AG10803 (cell line): ENCODE measurements at places on chromosomes 5 and 9.

DNA sequence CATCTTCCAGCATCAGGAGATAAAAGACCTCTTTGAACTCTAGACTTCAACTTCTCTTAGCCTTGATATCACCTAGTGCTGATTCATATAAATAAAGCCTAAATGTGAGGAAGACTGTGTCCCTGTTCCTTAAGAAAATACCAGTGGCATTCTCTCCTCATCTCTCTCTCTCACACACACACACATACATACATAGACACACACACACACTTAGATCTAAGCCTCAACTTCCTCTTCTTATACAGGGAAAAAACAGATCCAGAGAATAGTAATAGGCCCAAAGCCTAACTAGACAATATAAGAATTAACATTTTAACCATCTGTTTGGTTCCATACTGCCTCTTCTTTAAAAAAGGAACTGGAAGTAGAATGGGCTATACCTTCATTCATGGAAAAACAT, 195.3 kb upstream of the NR4A3 start:
- no peak for DNase-seq

DNA sequence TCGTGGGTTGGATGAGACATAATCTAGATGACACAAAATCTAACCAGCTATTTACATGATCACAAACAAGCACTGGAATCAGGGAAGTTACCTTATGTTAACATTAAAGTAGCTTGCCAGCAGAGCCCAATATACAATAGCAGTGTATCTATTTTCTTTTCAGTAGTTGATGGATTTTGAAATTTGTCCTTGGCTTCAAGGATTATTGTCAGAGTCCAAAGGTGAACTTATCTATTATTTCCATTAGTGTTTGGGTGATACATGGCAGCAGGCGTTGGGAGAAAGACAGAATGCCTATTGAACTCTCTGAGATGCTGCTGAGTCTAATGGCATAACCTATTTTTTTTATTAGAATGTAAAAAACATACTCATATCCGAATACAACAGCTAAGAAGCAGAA, 223.2 kb upstream of the ACTBL2 start:
- no peak for DNase-seq

DNA sequence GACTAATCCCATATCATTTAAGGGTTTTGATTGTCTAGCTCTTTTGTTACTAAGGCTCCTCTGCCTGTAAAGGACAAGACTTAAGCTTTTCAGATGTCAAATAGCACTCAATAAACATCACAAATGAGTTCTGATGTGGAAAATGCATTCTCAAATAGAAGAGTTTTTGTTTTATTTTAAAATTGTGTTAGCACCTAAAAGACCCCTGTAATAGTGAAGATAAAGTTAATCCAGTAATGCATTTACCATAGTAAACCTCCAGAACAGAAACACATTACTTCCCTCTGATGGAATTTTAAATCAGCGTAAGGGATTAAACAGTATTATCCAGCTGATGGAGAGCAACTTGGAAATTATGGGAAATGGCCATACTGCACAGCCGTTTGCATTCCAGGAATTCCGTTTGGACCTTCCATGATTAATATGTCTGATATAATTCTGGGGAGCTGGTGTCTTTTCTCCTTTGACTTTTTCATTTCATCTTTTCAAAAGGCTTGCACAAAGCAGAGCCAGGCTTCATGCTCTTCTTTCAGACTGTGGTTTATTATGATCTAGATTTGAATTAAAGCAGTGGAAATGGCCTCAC, 105.6 kb downstream of the PPP2R2B start:
- no peak for DNase-seq

DNA sequence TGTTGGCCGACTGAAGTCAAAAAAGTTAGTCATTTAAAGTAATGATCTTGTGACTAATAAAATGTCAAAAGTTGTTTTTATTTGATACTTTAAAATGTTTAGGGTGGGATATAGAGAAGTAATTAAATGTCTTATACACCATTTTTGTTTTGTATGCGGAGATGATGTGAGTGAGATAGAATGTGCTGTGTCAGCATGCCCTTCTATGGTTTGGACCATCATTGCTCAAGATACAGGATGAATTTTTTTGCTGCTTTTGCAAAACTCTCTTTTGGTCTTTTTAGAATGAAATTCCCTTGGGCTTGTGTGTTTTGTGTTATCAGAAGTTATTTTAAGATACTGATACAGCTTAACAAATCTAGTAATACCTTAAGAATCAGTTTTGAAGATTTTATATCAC, 12.5 kb downstream of the SRFBP1 start:
- no peak for DNase-seq

DNA sequence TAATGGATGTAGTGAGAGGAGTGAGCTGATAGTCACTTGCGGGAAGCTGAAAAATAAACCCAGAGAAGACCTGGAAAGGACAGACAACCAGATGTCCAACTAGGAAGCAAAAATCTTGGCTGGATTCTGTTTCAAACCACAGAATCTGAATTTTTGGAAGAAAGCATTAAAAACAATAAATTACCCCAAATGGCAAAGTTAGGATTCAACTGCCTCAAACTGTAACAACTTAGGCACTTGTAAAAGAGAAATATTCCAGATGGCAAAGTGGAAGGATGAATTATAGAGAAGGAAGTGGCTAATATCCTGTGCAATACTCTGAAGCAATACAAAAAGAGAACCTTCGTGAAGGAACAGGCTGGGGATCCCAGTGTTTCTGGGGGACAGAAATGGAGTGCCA, 46.8 kb upstream of the SLIT3 start:
- peak; percentile 94 for DNase-seq

- no peak for DNase-seq
These were observed 142.7 kb downstream of the FBXL17 start for GRCh38 chr5:108238936-108239887.

DNA sequence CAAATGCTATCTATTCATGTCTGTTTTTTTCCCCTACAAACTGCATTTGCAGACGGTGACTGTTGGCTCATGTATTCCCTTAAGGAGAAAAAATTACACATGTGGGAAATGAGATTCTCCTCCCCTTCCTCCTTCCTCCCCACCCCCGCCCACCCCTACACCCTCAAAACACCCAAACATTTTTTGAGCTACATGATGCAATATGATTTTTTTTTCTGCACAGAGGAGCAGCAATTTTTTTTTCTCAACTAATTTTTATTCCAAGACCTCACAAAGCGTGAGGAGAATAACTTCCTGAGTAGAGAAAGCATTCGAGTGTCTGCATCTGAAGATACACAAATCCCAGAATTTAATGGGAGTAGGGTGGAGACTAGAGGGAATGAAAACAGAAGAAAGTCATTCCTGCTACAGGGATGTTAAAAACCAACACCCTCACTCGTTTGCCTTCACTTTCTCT, 118.1 kb downstream of the PRDM6 start:
- DNase-seq = peak; percentile 71

GRCh38 chr5:30600892-30601291, 592.6 kb upstream of the CDH6 start:
- no peak for DNase-seq

- DNase-seq = no peak
These were observed 14.5 kb upstream of the KCNMB1 start for GRCh38 chr5:170403675-170404074.

DNA sequence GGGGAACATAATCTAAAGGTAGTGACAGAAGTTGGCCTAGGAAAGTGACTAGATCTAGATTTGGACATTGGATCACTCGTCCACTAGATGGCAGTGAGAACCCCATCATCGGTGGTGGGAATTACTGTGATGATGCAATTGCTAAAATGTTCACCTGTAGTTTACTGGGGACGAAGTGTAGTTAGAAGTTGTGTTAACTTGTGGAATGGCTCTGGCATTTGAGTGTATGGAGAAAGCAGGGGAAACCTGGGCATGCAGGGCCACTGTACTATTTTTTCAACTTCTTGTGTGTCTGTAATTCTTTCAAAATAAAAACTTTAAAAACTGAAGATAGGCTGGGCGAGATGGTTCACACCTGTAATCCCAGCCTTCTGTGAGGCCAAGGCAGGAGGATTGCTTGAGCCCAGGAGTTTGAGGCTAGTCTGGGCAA, 75.5 kb downstream of the PHAX start:
- peak; percentile 52 for DNase-seq

DNA sequence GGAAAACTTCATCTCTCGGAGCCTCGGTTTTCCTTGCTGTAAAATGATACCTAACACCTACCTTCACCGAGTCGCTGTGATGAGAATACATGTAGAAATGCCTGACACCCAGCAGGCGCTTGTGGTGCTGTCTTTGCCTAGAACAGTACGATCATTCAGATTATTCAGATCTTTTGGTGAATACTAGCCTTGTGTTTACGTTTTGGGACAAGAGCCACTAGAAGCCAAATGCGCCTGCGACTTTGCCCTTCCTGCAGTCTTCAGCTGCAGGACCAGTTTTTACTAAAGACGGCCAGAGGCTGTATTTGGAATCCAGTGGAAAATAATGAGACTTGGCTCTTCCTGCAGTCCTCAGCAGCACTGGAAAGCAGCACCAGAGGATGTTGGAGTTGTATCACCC, 189.6 kb downstream of the TRIO start:
- no peak for DNase-seq

GRCh38 chr5:72822944-72823343, 6.5 kb downstream of the TNPO1 start:
- DNase-seq = no peak

GRCh38 chr9:113844466-113844865, 31.6 kb upstream of the ZNF618 start:
- DNase-seq = peak; percentile 13

DNA sequence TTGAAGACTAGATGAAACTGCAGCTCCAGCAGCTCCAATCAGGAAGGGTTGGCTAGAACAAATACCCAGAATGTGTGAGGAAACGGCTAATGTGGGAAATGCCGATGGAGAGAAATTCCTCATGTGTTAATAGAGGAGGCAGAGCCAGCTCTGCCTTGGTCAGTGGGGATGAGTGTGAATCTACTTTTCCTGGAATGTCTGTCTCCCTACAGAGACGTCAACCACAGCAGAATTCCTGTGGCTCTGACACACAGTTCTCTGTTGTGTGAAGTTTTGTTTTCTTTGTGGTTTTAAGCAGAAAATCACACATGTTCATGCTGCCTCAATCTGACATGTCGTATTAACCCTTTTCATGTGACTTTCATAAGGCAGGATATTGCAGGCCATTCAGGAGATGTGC, 476.6 kb upstream of the WWC1 start:
- peak; percentile 99 for DNase-seq

GRCh38 chr9:124873664-124874063, 11.7 kb downstream of the ARPC5L start:
- DNase-seq = no peak

DNA sequence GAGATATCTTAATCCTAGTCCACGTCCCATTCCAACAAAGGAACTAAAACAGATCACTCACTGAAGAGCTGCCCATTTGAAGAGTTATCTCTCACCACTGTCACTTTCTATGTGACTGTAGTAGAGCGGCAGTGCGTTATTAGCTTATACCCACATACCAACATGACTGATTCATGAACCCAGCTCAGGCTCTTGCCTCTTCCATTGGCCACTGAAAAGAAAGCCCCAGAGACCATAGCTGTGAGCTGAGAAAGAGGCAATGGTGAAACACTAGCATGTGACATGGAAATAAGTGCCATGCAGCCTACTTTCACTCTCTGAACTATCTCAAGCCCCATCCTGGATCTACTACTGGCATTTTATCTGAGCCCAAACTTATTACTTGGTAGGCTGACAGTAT, 151.7 kb upstream of the MOCS2 start:
- DNase-seq = no peak

DNA sequence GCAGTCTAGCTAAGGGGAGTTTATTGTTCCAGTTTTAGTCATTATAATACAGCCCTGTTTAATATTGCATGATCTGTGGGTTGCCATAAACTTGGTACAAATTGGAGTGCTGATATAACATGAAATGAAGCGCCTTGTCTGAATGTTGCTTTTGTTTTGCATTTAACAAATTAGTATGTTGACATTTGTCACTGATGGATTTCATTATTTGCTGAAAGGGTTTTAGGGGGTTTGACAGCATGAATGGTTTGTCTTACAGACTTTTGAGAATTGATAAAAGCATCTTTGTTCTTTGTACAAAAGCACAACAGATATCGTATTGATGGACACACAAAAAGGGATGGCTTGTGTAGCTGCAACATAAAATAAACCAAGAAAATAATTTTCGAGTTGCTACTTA, 178.3 kb downstream of the AOPEP start:
- no peak for DNase-seq

DNA sequence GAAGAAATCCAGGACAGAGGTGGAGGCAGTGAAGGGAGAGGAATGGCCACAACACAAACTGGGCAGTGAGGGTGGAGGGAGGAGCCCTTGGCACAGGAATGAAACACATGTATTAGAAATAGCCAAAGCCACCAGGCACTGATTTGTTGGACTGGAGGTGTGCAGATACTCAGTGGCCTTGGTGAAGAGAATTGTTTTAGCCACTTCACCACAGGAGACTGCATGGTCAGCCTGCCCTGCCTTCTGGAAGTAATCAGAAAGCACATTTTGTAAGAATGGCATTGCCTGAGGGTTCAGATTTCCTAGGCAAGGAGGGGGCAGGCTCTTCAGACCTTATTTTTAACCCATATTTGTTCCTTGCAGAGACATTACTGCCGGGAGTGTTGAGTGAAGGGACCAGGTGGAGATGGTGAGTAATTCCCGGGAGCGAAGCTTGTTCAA, 2.2 kb downstream of the SGCD start:
- DNase-seq = peak; percentile 70

DNA sequence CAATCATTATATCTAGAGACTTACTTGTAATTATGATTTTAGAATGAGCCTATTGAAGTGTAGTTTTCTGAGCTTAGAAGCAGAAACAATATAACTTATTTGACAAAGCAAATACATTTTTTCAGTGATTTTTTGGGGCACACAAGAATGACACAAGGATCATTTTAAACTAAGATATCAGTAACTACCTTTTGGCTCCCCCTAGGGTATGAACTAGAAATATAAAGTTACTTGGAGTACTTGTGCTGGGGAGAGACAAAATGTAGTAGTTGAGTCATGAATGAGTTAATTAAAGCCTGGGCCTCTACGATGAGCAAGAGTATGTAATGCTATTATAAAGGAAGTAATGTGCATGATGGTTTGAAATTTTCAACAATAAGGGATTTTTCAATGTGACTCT, 1244.1 kb upstream of the ACO1 start:
- no peak for DNase-seq

GRCh38 chr5:75656311-75657003, 45.2 kb downstream of the ANKDD1B start:
- peak; percentile 57 for DNase-seq

DNA sequence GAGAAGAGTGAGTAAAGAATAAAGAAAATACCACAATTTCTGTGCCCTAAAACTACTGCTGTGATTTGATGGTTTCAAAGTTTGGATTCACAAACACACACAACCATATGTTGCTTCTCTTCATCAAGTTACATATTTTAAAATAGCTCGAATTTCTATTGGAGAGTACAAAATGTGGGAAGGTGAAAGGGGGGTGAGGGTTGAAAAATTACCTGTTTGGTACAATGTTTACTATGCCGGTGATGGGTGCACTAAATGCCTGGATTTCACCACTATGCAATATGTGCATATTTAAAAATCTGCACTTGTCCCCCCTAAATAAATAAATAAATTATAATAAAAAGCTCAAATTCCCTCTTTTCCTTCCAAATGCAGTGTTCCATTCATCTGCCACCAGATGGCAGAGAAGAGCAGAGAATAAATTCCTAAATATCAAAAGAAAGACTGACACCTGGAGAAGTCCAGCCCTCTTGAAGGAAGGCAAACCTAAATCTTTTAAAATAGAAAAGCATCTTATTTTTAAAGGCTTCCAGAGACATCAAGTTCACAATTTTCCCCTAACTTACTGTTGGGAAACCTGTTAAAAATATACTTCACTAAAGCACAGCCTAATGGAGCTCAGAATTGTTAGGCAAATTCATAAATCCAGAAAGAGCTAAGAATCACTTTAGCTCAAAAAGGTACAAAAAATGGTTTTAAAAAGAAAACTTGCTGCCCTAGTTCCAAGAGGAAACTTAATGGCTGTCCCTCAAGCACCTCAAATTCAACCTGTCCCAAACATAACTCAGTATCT, 24.8 kb upstream of the HNRNPA0 start:
- DNase-seq = peak; percentile 33
